Upper lobe of right lung (tissue), 1 donor: ENCODE measurements at places on chromosomes 4 and X. TPM values are rescaled to one million over a fixed set of nuclear protein-coding genes. Genes with fewer than 3 reads are reported as not detected.

Gene MAGEC3
- total RNA-seq: not detected

Gene KIAA1210
- not detected for total RNA-seq

Gene PAGE2
- total RNA-seq: not detected

Gene GC
- total RNA-seq: not detected

Gene DDX3X
- 234 TPM for total RNA-seq

Gene TKTL2
- total RNA-seq: not detected

Gene SULT1B1
- total RNA-seq: 9.2 TPM

Gene CPLX1
- total RNA-seq: 5.2 TPM

Gene CLGN
- total RNA-seq: 0.93 TPM

Gene NLGN3
- total RNA-seq: 0.69 TPM

Gene OPRPN
- not detected for total RNA-seq

- DNase-seq: no peak
- peaks cover 47% of the 10 kb centered on the region for H3K4me1 ChIP-seq
- no peaks in the 10 kb centered on the region for H3K27me3 ChIP-seq
- H3K36me3 ChIP-seq: no peaks in the 10 kb centered on the region
- H3K27ac ChIP-seq: no peak overlapping the region
Measured at GRCh38 chr4:107993969-107994368, 4.3 kb downstream of the HADH start.

DNA sequence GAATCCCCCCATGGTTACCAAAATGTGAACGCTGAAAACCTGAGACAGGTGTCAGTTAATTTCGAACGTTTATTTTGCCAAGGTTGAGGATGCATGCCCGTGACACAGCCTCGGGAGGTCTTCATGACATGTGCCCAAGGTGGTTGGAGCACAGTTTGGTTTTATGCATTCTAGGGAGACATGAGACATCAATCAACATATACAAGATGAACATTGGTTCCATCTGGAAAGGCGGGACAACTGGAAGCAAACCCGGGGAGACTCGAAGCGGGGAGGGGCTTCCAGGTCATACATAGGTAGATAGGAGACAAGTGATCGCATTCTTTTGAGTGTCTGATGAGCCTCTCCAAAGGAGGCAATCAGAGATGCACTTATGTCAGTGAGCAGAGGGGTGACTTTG lies 11.0 kb upstream of the SH3BP2 start:
- H3K27ac ChIP-seq: no peak overlapping the region
- peak; percentile 13 for DNase-seq
- H3K36me3 ChIP-seq: no peaks in the 10 kb centered on the region
- H3K27me3 ChIP-seq: no peaks in the 10 kb centered on the region
- peaks cover 5% of the 10 kb centered on the region for H3K4me1 ChIP-seq

GRCh38 chr4:145195167-145195952 lies 15.0 kb upstream of the OTUD4 start:
- DNase-seq: no peak
- no peak overlapping the region for H3K4me3 ChIP-seq
- no peak overlapping the region for H3K27ac ChIP-seq
- no peaks in the 10 kb centered on the region for H3K27me3 ChIP-seq

- no peaks in the 10 kb centered on the region for H3K4me1 ChIP-seq
- H3K36me3 ChIP-seq: no peaks in the 10 kb centered on the region
- no peak for DNase-seq
- no peaks in the 10 kb centered on the region for H3K27me3 ChIP-seq
Measured at GRCh38 chr4:79561751-79562150, 153.7 kb upstream of the GK2 start.

GRCh38 chrX:9525511-9526248 lies 60.8 kb downstream of the TBL1X start:
- no peaks in the 10 kb centered on the region for H3K4me1 ChIP-seq
- no peak overlapping the region for H3K4me3 ChIP-seq
- no peak overlapping the region for H3K27ac ChIP-seq
- DNase-seq: no peak

DNA sequence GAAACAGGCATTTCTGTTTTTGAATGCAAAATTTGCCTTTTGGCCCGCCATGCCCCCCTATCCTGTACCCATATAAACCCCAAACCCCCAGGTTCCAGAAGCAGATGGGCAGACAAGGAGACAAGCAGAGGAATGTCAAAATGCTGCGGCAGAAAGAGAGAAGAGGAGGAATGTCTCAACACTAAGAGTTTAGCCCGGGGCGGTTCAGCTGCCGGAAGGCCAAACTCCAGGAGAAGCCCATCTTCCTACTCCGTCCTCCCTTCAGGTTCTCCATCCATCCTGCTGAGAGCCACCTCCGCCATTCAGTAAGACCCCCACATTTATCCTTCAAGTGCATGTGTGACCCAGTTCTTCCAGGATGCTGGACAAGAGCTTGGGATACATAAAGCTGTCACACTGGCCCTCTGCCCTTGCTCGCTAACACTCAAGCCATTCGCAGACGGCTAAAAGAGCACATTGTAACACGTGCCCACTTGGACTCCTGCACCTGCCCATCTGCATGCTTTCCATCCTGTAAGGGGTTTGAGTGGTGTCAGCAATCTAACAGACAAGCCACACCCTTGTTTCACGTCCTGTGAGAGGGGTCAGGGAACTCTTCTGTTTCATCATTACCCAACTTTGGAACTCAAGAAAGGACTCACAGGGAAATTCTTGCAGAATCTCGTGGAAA lies 31.3 kb downstream of the TLR10 start:
- no peaks in the 10 kb centered on the region for H3K27me3 ChIP-seq
- H3K4me3 ChIP-seq: no peak overlapping the region
- no peak overlapping the region for H3K27ac ChIP-seq
- DNase-seq: no peak
- no peaks in the 10 kb centered on the region for H3K4me1 ChIP-seq

- DNase-seq: no peak
- H3K27ac ChIP-seq: no peak overlapping the region
- H3K36me3 ChIP-seq: no peaks in the 10 kb centered on the region
- H3K4me1 ChIP-seq: no peaks in the 10 kb centered on the region
Measured at GRCh38 chr4:175540151-175540550, 271.9 kb downstream of the GPM6A start.

DNA sequence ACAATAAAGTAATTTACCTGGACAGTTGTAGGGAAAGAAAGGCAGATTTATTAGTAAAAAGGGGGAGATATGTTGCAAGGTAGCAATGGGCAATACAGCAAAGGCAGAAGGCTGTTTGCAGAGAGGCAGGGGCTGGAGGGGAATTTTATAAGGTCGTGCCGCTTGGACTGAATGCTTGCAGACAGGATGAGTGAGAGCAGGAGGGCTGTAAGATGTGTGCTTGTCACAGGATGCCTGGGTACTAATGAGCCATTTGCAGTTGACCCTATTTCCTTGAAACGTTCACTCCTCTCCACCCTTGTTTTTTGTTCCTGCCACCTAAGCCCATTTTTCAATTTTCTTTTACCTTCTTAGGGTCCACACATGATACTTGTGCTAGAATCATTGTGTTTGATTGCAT lies 214.7 kb downstream of the TRAM1L1 start:
- H3K4me1 ChIP-seq: no peaks in the 10 kb centered on the region
- no peak overlapping the region for H3K4me3 ChIP-seq
- no peaks in the 10 kb centered on the region for H3K36me3 ChIP-seq
- no peak for DNase-seq
- no peaks in the 10 kb centered on the region for H3K27me3 ChIP-seq

DNA sequence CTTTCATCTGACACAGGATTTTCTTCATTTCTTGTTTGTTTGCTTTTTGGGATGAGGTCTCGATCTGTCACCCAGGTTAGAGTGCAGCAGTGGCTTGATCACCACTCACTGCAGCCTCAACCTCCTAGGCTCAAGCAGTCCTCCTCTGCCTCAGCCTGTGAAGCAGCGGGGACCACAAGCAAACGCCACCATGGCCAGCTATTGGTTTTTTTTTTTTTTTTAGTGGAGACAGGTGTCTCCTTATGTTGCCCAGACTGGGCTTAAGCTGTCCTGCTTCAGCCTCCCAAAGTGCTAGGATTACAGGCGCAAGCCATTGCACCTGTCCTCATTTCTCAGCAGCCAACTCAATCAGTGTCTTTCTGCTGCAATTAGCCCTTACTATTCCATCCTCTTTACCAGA lies 10.3 kb downstream of the SPRY1 start:
- no peak for DNase-seq

DNA sequence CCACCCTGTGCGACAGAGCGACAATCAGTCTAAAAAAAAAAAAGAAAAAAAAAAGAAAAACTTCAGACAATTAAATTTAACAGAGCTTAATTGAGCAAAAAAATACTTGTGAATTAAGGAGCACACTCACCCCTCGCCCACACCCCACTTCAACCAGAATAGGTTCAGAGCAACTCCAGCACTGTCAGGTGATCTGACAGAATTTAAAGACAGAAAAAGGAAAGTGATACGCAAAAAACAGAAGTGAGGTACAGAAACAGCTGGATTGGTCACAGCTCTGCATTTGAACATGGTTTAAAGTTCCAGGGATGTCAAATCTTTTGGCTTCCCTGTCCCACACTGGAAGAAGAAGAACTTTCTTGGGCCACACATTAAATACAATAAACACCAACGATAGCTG lies 174.4 kb downstream of the PDGFC start:
- no peak overlapping the region for H3K4me3 ChIP-seq
- H3K27me3 ChIP-seq: no peaks in the 10 kb centered on the region
- no peaks in the 10 kb centered on the region for H3K36me3 ChIP-seq
- no peak overlapping the region for H3K27ac ChIP-seq
- H3K4me1 ChIP-seq: peaks cover 6% of the 10 kb centered on the region
- no peak for DNase-seq

DNA sequence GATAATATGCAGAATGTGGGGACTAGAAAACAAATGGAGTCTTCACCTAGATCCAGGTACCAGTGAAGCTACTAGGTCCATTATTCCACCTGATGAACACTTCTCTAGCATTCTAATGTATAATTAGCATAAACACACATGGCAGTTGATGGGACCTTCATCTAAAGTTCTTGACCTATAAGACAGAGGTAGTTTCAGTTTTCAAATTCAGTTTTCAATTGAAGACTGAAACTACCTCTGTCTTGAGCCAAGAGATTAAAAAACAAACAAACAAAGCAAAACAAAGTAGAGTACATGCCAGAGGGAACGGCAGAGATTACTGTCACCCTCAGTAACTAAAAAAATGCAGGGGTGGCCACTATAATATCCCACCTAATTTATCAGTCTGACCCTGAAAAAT lies 199.9 kb upstream of the NEIL3 start:
- no peaks in the 10 kb centered on the region for H3K36me3 ChIP-seq
- no peak for DNase-seq
- no peak overlapping the region for H3K27ac ChIP-seq
- no peaks in the 10 kb centered on the region for H3K4me1 ChIP-seq
- no peaks in the 10 kb centered on the region for H3K27me3 ChIP-seq

DNA sequence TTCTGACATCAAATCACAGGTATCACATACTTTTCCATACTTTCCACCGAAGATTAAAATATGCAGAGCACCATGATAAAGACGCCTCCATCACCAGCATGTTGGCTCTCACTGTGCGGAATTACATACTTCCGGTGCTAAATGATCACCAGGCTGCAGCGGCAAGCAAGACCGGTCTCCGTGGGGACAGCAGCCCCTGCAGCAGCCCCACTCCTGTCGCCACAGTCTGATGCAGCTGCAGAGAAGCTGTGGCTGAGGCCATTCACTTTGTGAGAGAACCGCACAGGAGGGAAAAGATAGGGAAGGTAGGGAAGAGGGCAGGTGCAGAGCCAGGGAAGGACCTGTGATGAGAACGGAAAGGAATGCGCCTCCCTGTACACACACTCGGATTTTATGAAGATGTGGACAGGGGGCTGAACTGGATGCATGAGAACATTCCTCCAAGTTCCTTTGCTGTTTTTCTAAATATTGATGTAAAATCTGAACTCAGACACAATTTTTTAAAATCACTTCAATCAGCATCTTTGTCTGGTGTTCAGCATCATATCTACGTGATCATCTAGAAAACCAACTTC lies 38.3 kb downstream of the AFAP1 start:
- H3K4me3 ChIP-seq: no peak overlapping the region
- no peak overlapping the region for H3K27ac ChIP-seq
- no peak for DNase-seq
- no peaks in the 10 kb centered on the region for H3K36me3 ChIP-seq

DNA sequence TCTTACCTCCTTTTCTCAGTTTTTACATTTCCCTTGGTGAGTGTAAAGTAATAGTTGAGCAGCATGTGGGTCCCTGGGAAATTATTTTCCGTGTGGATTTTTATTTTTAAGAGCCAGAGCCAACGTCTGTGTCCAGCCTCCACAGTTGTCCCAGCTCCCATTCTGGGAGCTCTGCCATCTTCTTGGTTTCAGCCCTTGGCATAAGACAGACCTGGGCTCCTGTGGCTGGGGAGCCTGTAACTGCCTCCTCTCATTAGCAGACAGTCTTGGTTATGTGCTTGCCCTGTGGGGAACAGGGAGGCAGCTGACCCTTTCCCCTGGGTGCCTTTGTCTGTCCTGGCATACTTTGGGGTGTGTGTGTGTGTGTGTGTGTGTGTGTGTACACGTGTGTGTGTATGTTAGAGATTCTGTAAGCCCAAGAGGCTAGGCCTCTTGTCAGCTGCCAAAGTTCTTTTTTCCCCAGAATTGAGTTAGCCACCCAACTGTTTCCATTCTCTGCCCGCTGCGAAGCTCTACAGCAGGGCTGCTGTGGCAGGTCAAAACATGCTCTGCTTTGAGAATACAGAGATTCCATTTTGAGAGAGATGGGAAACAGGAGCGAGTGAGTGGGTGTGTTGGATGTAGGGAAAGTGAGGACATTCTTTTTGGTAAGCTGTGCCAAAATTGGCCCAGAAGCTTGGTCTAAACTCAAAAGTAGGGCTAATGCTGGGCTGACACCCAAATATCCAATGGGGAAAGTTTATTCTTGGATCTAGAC lies 140.7 kb downstream of the TMEM164 start:
- no peak overlapping the region for H3K4me3 ChIP-seq
- DNase-seq: no peak
- no peaks in the 10 kb centered on the region for H3K27me3 ChIP-seq
- H3K4me1 ChIP-seq: no peaks in the 10 kb centered on the region
- no peak overlapping the region for H3K27ac ChIP-seq

- no peaks in the 10 kb centered on the region for H3K27me3 ChIP-seq
- no peaks in the 10 kb centered on the region for H3K36me3 ChIP-seq
- no peak overlapping the region for H3K4me3 ChIP-seq
- H3K4me1 ChIP-seq: peaks cover 3% of the 10 kb centered on the region
- H3K27ac ChIP-seq: no peak overlapping the region
Measured at GRCh38 chr4:83552924-83553323, 17.0 kb downstream of the GPAT3 start.

- no peak overlapping the region for H3K4me3 ChIP-seq
- H3K36me3 ChIP-seq: no peaks in the 10 kb centered on the region
- H3K27me3 ChIP-seq: no peaks in the 10 kb centered on the region
- no peak overlapping the region for H3K27ac ChIP-seq
Measured at GRCh38 chr4:39442998-39443397, 15.7 kb downstream of the RPL9 start.

- no peaks in the 10 kb centered on the region for H3K27me3 ChIP-seq
- H3K4me1 ChIP-seq: peaks cover 21% of the 10 kb centered on the region
- no peak overlapping the region for H3K4me3 ChIP-seq
- H3K27ac ChIP-seq: no peak overlapping the region
Measured at GRCh38 chr4:15027921-15028435, 25.7 kb downstream of the CPEB2 start.

DNA sequence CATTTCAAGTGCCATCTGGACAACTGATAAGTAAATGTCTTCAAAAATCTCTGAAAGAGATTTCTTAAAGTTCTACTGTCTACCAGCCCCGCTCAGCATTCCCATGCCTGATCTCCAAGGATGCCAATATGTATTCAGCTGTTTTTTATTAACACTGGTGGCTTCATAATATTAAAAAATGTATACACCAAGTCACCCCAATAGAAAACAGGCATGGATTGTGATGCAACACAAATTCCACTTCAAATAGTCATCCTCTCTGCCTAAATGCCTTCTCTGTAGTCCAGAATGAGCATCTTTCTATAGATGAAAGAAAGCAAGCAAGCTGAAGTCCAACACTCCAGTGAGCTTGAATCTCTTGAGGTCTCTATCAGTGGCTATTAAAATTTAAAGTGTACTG lies 152.2 kb upstream of the PPARGC1A start:
- no peaks in the 10 kb centered on the region for H3K36me3 ChIP-seq
- H3K4me1 ChIP-seq: no peaks in the 10 kb centered on the region
- no peak overlapping the region for H3K4me3 ChIP-seq
- H3K27ac ChIP-seq: no peak overlapping the region
- no peak for DNase-seq
